ENCODE measurements at places on chromosomes 1 and 21.

DNA sequence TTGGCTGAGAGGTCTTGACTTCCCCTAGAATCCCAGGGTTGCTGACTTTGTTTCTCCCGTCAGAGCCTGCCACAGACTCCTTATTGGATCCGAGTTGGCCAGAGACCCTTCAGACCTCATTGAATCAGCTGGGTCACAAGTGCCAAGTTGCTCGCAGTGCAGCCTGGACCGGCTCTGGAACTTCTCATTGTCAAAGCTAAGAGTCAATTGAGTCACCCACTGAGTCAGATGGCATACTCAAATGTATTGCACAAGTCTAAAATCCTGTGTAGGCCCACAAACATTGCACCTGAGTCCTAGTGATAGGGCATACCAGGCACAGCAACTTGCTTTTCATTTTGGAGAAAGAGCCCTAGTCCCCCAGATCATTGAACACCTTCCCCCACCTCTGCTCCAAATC, 20.4 kb upstream of the SCAF4 start:
- no peak for DNase-seq

DNA sequence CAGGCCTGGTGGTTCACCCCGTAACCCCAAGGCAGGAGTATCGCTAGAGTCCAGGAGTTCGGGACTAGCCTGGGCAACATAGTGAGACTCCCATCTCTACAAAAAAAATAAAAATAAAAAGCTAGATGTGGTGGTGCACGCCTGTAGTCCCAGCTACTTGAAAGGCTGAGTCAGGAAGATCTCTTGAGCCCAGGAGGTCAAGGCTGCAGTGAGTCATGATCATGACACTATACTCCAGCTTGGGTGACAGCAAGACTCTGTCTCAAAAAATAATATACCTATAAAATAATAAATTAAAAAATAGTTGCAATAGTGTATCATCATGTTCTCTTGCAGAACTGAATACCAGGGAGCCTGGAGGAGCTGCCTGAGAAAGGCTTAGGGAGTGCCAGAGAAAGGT, 19.9 kb upstream of the TMEM39B start:
- no peak for DNase-seq

GRCh38 chr1:74412244-74412643, 100.2 kb downstream of the LRRC53 start:
- no peak for DNase-seq

DNA sequence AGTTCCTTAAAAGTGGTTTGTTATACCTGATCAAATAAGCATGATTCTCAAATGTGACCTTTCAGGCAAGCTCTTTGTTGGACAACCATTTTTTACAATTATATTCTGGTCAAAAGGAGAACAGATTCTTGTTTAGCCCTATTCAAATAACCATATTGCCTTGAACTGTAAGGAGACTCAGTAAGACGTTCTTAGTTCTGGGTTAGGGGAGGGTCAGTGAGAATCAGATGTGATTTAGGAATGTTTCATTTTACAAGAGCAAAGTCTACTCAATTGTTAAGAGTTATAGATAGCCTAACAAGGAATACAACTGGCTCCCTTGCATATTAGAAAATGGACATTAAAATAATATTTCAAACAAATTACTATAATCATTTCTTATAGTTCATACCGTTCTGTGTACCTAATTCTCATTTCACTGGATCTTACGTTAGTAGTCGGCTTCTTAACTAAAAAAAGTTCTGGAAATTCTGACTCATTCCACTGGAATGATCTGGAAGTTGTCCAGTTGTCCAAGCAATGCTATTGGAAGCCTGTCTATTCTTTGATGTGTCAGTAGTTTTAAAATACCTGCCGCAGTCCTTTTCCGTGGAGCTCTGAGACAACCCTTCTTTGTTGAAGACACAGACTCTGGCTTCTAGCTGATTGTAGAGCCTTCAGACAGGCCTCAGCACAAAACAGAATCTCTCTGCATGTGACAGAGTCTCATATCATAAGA, 88.8 kb downstream of the MAST2 start:
- no peak for DNase-seq

DNA sequence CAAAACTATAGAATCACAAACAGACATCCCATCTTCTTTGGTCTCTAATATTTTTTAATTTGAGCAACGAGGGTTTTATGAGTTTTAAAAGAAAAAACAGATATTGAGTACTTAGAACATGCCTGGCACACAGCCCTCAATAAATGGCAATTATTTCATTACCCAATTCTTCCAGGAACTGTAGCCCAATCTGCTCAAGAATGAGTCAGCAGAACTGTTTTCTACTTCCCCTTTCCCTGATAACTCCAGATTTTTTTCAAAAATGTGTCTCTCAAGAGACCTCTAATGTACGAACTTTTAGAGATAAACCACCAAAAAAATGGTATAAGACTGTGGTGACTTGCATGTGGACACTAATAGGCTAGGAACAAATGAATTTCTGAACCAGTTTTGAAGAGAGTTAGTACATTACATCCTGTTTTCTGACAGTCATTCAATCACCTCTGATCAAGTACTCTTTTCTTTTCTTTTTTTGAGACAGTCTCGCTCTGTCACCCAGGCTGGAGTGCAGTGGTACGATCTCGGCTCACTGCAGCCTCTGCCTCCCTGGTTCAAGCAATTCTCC, 11.5 kb downstream of the ABL2 start:
- no peak for DNase-seq

All from NCI-H524 (cell line).